ENCODE measurements at places on chromosomes 2 and 18. TPM values are rescaled to one million over a fixed set of nuclear protein-coding genes. Genes with fewer than 3 reads are reported as not detected.
A peak's percentile ranks its signal among the peaks of the same experiment; 100 is the strongest.

SLC35F6 gene
- total RNA-seq: 51.2 TPM

SP5 gene
- total RNA-seq: 9.2 TPM

GRCh38 chr18:79713341-79713740 is 33.7 kb downstream of the CTDP1 start:
- no peak overlapping the region for H3K4me3 ChIP-seq
- H3K27me3 ChIP-seq: no peaks in the 10 kb centered on the region
- H3K4me1 ChIP-seq: no peaks in the 10 kb centered on the region

DNA sequence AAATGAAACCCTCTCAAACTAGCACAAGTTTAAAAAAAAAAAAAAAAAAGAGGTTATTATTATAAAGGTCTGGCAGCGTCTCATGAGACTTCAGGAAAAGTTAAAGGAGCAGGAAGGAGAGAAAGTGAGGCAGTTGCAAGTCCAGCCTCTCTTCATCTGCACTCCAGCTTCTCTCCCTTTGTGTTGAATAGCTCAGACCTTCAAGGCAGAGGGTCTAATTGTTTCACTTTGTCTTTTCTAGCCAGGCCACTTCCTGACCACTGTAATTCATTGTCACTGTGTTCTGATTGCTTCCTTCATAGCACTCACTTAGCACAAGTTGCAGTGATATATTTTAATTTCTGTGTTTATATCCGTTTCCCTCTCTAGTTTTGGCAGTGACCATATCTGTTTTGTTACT is 99.9 kb downstream of the SPATS2L start:
- H3K4me1 ChIP-seq: peaks cover 17% of the 10 kb centered on the region
- H3K4me3 ChIP-seq: no peak overlapping the region
- no peak for DNase-seq
- no peaks in the 10 kb centered on the region for H3K36me3 ChIP-seq
- H3K27me3 ChIP-seq: no peaks in the 10 kb centered on the region
- H3K27ac ChIP-seq: peak overlapping the region; percentile 13

UGT1A1 gene
- not detected for total RNA-seq

DNA sequence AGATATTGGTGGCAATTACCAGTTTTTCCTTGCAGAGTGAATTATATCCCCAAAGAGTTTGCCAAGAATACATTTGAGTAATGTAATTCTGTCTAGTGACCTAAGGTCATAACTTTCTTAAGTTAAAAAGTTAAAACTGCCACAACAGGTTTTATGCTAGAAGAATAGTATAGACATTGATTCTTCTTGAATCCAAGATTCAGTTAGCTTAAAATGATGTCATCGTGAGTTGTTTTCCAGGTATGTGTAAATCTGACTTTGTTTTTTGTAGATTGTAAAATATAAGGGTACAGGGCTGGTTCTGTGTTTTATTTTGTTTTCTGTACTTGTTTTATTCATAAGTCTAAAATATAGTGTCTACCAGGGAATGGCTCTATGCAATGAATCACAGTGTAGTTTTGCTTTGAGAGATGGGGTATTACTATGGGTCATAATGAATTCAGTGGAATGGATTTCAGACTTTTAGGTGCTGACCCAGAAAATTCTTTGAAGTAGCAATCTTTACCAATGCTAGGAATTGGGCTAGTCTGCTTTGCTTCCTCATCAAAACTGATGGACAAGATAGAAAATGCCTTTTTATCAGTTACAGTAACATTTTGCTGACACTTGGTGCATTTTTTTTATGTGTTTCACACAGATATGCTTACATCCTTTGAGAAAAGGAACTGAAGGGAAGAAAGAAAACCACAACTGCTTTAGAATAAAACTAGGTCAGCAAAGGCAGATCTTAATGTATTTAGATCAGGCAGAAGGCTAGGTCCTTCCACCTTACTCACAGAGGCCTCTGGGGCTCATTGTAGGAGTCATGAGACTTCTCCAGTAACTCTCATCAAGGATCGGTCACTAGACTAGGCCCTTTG is 20.8 kb upstream of the MGAT5 start:
- H3K36me3 ChIP-seq: no peaks in the 10 kb centered on the region
- H3K27me3 ChIP-seq: no peaks in the 10 kb centered on the region
- peaks cover 17% of the 10 kb centered on the region for H3K4me1 ChIP-seq
- H3K4me3 ChIP-seq: no peak overlapping the region
- H3K27ac ChIP-seq: no peak overlapping the region
- no peak for DNase-seq

DNA sequence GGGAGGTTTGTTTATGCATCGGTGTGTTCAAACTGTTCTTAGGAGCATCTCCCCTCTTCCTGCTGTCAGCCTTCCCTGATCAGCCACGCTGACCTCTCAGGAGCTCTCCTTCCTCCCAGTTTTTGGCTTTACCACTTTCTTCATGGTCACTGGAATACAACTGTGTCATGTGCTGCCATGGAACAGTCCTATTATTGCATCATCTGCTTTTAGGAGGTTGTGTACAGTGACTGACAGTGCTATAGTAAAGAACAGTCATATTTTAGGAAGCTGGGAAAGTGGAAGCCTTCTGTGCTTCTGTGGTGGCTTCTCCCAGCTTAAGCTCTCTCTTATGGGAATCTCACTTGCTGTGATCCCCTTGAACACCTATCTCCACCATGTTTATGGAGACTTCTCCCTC is 165.5 kb downstream of the TPGS2 start:
- no peak overlapping the region for H3K4me3 ChIP-seq
- no peaks in the 10 kb centered on the region for H3K27me3 ChIP-seq
- H3K27ac ChIP-seq: peak overlapping the region; percentile 48
- H3K36me3 ChIP-seq: no peaks in the 10 kb centered on the region

GRCh38 chr18:11823545-11823944 is 27.7 kb upstream of the CHMP1B start:
- H3K27ac ChIP-seq: no peak overlapping the region
- H3K4me3 ChIP-seq: no peak overlapping the region
- H3K4me1 ChIP-seq: no peaks in the 10 kb centered on the region
- H3K36me3 ChIP-seq: no peaks in the 10 kb centered on the region

PDCD1 gene
- total RNA-seq: 0.22 TPM

DNA sequence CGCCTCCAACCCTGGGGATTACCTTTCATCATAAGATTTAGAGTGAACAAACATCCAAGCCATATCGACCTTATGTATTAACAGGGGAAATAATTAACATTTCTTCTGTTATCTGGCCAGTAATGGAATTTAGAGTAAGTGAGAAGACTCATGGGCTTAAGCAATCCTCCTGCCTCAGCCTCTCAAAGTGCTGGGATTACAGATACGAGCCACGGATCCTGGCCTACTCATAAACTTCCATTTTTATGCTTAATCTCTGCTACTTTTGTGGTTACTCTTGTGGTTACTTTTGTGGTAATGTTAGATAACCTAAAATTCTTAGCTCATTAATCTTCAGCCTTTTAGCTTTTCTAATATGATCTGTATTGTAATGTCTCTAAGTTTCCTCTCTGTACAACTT is 159.3 kb upstream of the SLC8A1 start:
- no peaks in the 10 kb centered on the region for H3K27me3 ChIP-seq
- H3K4me1 ChIP-seq: no peaks in the 10 kb centered on the region
- no peaks in the 10 kb centered on the region for H3K36me3 ChIP-seq
- H3K27ac ChIP-seq: no peak overlapping the region

- no peaks in the 10 kb centered on the region for H3K27me3 ChIP-seq
- H3K4me1 ChIP-seq: no peaks in the 10 kb centered on the region
- no peak for DNase-seq
- H3K27ac ChIP-seq: no peak overlapping the region
- H3K36me3 ChIP-seq: no peaks in the 10 kb centered on the region
- H3K4me3 ChIP-seq: no peak overlapping the region
These were observed 28.9 kb downstream of the TFPI start for GRCh38 chr2:187525163-187525900.

- H3K36me3 ChIP-seq: no peaks in the 10 kb centered on the region
- no peak overlapping the region for H3K27ac ChIP-seq
- no peak overlapping the region for H3K4me3 ChIP-seq
- H3K4me1 ChIP-seq: no peaks in the 10 kb centered on the region
- H3K27me3 ChIP-seq: no peaks in the 10 kb centered on the region
These were observed 97.2 kb downstream of the ACOXL start for GRCh38 chr2:110829413-110830146.

DNA sequence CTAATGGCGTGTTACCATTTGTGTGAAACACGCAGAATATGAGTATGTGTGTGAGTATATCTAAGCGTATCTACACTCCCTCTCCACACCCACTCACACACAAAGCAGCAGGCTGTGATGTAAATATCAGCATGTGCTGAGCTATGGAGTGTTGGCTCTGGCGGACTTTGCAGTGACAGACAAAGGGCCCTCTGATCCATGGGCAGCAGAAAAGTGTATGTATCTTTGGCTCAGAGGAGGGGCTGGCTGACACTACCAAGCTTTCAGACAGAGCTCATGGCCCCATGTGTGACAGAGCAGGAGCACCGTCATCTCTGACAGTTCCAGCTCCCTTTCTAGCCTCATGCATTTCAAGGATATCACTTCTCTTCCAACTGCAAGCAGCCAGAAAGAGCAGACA is 57.2 kb upstream of the ASB18 start:
- H3K36me3 ChIP-seq: no peaks in the 10 kb centered on the region
- no peak overlapping the region for H3K4me3 ChIP-seq
- DNase-seq: no peak
- H3K27me3 ChIP-seq: no peaks in the 10 kb centered on the region
- peak overlapping the region; percentile 28 for H3K27ac ChIP-seq
- no peaks in the 10 kb centered on the region for H3K4me1 ChIP-seq

DNA sequence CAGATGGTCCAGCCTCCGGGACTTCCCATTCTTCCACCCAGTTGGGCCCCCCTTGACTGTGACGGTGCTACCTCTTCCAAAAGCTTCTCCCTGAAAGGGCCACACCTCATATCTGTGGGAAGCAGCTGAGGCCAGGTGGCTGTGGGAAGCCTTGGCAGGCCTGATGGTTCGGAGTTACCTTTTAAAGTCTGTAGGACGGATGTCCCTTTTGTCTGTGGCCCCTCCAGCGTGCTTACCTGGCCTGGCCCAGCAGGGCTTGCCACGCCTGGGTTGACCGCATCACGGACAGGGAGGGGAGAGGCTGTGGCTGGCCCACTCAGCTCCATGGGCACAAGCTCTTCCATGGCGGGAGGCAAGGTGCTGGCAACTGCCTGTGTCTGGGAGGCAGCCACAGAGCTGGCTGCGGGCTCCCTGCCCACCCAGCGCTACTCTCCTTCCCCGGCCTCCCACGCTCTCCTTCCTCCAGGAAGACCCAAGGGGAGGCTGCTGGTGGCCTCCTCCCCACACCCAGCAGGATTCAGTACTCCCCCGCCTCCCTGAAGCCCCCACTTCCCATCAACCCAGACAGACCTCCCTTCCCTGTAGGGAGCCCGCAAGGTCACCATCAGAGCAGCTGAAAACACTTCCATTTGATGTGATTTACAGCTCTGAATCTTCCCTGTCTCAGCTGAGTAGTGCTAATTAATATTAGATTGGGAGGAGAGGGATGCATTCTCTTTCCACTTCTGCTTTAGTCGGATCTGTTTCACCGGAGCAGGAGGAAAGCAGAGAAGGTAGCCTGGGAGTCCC is 52.8 kb downstream of the EDAR start:
- no peaks in the 10 kb centered on the region for H3K36me3 ChIP-seq
- no peak for DNase-seq
- H3K4me3 ChIP-seq: no peak overlapping the region
- H3K27me3 ChIP-seq: no peaks in the 10 kb centered on the region
- H3K27ac ChIP-seq: no peak overlapping the region
- no peaks in the 10 kb centered on the region for H3K4me1 ChIP-seq

AQP12B gene
- total RNA-seq: 0.22 TPM

CRYBA2 gene
- not detected for total RNA-seq

DSG4 gene
- total RNA-seq: not detected

DNA sequence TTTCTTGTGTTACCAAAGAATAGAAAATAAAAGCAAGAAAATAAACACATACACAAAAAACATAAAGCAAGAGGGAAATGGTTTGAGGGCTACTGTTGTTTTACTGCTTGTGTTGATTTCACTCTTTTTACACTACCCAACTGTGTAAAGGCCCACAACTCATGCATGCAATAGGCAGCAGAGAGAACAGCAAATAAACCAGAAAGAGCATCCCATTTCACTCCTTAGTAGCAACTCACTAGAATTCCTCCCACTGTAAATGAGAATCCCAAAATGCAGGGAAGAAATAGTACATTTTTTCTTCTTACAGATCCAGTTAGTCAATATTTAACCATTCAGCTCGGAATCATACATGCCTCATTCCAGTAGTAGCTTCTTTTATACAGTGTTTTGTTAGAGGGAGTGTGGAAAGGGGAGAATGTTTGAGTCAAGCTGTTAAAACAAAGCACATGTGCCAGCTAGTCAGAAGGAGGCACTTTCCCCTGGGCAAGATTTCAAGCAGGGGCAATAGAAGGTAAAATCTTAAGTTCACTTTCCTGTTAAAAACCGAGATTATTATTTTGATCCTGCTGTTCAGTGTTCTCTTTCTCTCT is 147.2 kb upstream of the FAM98A start:
- H3K36me3 ChIP-seq: no peaks in the 10 kb centered on the region
- no peak overlapping the region for H3K27ac ChIP-seq
- no peaks in the 10 kb centered on the region for H3K4me1 ChIP-seq

GRCh38 chr2:96265349-96265839 is 403 bp downstream of the TMEM127 start:
- H3K4me3 ChIP-seq: peak overlapping the region; percentile 94
- no peaks in the 10 kb centered on the region for H3K27me3 ChIP-seq
- peaks cover 61% of the 10 kb centered on the region for H3K36me3 ChIP-seq
- peak; percentile 23 for DNase-seq

FAM228A gene
- 0.90 TPM for total RNA-seq

- no peak for DNase-seq
- no peaks in the 10 kb centered on the region for H3K4me1 ChIP-seq
- H3K4me3 ChIP-seq: no peak within 1 kb of the TSS
- no peaks in the 10 kb centered on the region for H3K36me3 ChIP-seq
- no peak within 1 kb of the TSS for H3K27ac ChIP-seq
These were observed at the start of gene TTR for GRCh38 chr18:31591628-31592027. Gene TTR (plus strand): TSS chr18:31591877. CDS start chr18:31591903, 26 bp downstream.

DNA sequence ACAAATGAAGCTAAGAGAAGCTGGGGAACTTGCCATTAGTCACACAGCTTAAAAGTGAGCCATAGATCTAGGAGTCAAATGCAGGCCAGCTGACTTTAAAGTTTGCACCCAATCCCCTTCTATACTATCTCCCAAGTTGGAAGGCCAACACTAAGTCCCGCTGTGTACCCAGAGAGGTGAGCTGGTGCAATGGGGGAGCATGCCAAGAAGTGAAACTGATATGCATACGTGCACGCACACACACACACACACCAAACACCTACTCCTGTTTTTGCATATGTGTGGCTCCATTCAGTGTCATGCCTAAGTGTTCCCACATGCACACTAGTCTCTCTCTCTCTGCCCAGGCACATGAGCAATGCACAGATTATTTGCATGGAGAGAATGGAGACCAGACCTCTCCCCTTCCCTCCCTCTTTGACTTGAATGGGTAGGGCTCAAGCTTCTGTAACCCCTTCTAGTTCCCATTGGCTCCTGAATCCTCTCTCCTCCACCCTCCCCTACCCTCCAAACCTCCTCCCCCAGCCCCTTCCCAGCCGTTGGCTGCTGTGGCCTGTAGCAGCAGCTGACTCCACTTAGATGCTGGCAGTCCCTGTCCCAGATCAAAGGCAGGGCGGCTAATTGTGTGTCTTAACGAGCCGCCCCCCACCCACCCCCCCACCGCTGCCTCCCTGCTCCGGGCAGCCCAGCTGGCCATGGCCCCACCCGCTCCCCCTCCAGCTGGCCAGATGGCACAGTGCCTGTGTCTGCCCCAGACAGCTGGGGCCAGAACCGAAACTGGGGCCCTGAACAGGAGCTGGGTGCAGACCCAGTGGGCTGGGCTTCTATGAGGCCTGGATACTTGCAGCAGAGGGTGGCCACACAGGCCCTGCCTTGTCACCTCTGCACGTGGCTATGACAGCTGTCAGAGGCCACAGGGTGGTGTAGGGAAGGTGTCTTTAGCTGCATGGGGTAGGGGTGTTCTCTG is 5.6 kb downstream of the WNT10A start:
- no peak overlapping the region for H3K4me3 ChIP-seq
- no peaks in the 10 kb centered on the region for H3K36me3 ChIP-seq
